ENCODE measurements at places on chromosomes 12 and 14. TPM values are rescaled to one million over a fixed set of nuclear protein-coding genes. Genes with fewer than 3 reads are reported as not detected.

- DNase-seq = no peak
- no peaks in the 10 kb centered on the region for H3K36me3 ChIP-seq
- no peak overlapping the region for H3K27ac ChIP-seq
- H3K4me3 ChIP-seq = no peak overlapping the region
These were observed 128.7 kb downstream of the CPNE8 start for GRCh38 chr12:38776647-38777046.

- H3K27ac ChIP-seq = no peak overlapping the region
- peaks cover 16% of the 10 kb centered on the region for H3K4me1 ChIP-seq
- H3K4me3 ChIP-seq = no peak overlapping the region
- no peak for DNase-seq
- H3K27me3 ChIP-seq = no peaks in the 10 kb centered on the region
These were observed 14.9 kb downstream of the DCAF5 start for GRCh38 chr14:69137843-69138535.

GRCh38 chr14:23864861-23865260, 88.7 kb upstream of the DHRS4 start:
- no peak overlapping the region for H3K27ac ChIP-seq
- H3K36me3 ChIP-seq = no peaks in the 10 kb centered on the region
- DNase-seq = no peak
- H3K4me1 ChIP-seq = 0 out of 2 replicates have a peak, but pooled peaks cover 10% of the 10 kb centered on the region
- no peaks in the 10 kb centered on the region for H3K27me3 ChIP-seq
- H3K4me3 ChIP-seq = no peak overlapping the region

- no peaks in the 10 kb centered on the region for H3K36me3 ChIP-seq
- no peak overlapping the region for H3K4me3 ChIP-seq
- H3K4me1 ChIP-seq = no peaks in the 10 kb centered on the region
- DNase-seq = peak; percentile 57
- H3K27ac ChIP-seq = no peak overlapping the region
- no peaks in the 10 kb centered on the region for H3K27me3 ChIP-seq
These were observed 42.8 kb upstream of the CORO1C start for GRCh38 chr12:108773798-108774788.

DNA sequence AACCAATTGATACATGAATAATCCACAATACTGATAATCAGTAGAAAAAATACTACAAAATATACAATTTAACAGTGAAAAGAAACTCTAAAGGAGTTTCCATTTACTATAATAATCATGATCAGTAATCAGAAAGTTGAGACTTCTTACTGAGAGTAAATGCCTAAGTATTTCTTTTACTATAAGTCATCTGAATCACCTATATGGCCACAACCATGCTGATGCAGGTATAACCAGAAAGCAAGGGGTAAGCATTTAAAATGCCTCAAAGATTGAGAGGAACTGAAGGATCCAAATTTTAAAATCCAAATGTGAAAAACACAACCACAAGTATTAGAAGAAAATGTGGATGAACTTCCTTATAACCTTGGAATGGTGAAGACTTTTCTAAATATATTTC, 23.4 kb downstream of the CDK17 start:
- no peak for DNase-seq
- H3K4me3 ChIP-seq = no peak overlapping the region
- H3K27ac ChIP-seq = no peak overlapping the region
- H3K4me1 ChIP-seq = no peaks in the 10 kb centered on the region
- no peaks in the 10 kb centered on the region for H3K36me3 ChIP-seq

GRCh38 chr12:57839996-57840395, 6.5 kb downstream of the CTDSP2 start:
- no peak overlapping the region for H3K4me3 ChIP-seq
- H3K27ac ChIP-seq = no peak overlapping the region
- H3K4me1 ChIP-seq = peaks cover 15% of the 10 kb centered on the region

GRCh38 chr12:86283620-86284019, 27.4 kb upstream of the MGAT4C start:
- no peaks in the 10 kb centered on the region for H3K27me3 ChIP-seq
- no peak for DNase-seq
- H3K36me3 ChIP-seq = no peaks in the 10 kb centered on the region
- H3K4me1 ChIP-seq = no peaks in the 10 kb centered on the region

- H3K4me1 ChIP-seq = peaks cover 13% of the 10 kb centered on the region
- no peaks in the 10 kb centered on the region for H3K36me3 ChIP-seq
- peak; percentile 25 for DNase-seq
- H3K27me3 ChIP-seq = no peaks in the 10 kb centered on the region
- H3K27ac ChIP-seq = no peak overlapping the region
These were observed 140.1 kb downstream of the ATP23 start for GRCh38 chr12:58081488-58081887.

GRCh38 chr14:39430762-39431415, 1.3 kb downstream of the FBXO33 start:
- peak overlapping the region; percentile 94 for H3K4me3 ChIP-seq
- peaks cover 8% of the 10 kb centered on the region for H3K4me1 ChIP-seq
- no peak overlapping the region for H3K27ac ChIP-seq

DNA sequence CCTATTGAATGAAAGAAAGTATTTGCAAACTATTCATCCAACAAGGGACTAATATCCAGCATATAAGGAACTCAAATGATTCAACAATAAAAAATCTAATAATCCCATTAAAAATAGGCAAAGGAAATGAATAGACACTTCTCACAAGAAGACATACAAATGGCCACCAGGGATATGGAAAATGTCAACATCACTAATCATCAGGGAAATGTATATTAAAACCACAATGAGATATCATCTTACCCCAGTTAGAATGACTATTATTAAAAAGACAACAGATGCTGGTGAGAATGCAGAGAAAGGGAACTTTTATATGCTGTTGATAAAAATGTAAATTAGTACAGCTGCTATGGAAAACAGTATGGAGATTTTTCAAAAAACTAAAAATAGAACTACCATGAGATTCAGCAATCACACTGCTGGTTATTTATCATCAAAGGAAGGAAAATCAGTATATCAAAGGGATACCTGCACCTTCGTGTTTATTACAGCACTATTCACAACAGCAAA, 89.3 kb downstream of the GARIN6 start:
- H3K36me3 ChIP-seq = no peaks in the 10 kb centered on the region
- H3K27ac ChIP-seq = no peak overlapping the region
- no peak overlapping the region for H3K4me3 ChIP-seq

GRCh38 chr12:57086493-57087009, 2.4 kb upstream of the NAB2 start:
- peaks cover 5% of the 10 kb centered on the region for H3K4me1 ChIP-seq
- H3K36me3 ChIP-seq = no peaks in the 10 kb centered on the region
- peak overlapping the region; percentile 66 for H3K27ac ChIP-seq

DNA sequence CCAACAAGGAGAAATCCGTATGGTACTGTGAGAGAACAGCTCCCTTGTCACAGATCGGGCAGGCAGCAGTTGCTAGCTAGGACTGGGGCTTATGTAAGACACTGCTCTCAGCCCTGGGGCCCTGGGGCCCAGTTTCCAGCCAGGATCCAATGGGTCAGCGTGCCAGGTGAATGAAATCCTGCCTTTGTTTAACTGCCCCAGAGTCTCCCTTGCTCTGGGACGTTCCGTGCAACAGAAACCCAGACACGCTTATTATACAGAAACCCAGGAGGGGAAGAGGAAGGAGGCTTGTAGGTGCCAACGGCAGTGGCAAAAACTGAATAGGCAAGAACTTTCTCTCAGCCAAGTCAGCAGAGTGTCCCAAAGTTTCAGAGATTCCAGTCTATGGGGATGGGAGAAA, 110.6 kb downstream of the DIO2 start:
- H3K4me3 ChIP-seq = no peak overlapping the region
- H3K36me3 ChIP-seq = no peaks in the 10 kb centered on the region
- H3K27me3 ChIP-seq = no peaks in the 10 kb centered on the region
- H3K4me1 ChIP-seq = no peaks in the 10 kb centered on the region

DNA sequence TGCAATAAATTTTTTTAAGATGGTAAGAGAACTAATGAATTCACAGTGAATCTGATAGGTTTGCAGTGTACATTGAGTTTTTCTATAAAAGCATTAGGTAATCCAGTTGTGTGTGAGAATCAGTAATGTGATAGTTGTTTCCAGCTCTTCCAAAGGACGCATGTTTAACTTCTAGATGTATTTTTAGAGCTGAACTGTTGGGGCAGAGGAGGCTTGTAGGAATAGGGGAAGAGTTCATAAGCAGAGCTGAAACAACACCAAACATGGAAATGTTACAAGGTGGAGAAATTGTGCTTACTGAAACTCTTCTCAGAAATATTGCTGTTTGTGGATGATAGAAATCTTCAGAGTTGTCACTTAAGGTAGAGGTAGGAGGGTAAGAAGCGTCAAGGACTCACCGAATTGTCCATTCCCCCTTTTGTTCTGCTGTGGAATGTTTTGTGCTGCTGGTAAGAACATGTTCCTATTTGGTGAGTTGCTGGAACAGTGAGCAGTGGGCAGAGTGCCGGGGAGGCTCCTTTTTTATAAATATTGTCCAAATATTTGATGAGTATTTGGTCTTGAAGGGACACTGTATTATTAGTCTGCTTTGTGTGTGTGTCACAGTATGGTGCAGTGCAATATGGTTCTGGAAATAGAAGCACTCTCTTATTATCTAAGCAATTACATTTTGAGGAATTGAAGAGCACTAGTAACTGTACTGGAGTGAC, 76.7 kb downstream of the ANO6 start:
- no peaks in the 10 kb centered on the region for H3K27me3 ChIP-seq
- no peak overlapping the region for H3K4me3 ChIP-seq
- peaks cover 17% of the 10 kb centered on the region for H3K36me3 ChIP-seq

GRCh38 chr12:2785017-2785416, 9.8 kb upstream of the FKBP4 start:
- DNase-seq = no peak
- H3K4me3 ChIP-seq = no peak overlapping the region
- H3K27ac ChIP-seq = no peak overlapping the region
- H3K36me3 ChIP-seq = no peaks in the 10 kb centered on the region
- H3K4me1 ChIP-seq = no peaks in the 10 kb centered on the region

- no peak overlapping the region for H3K27ac ChIP-seq
- no peaks in the 10 kb centered on the region for H3K27me3 ChIP-seq
- no peaks in the 10 kb centered on the region for H3K36me3 ChIP-seq
- H3K4me3 ChIP-seq = no peak overlapping the region
These were observed 1908.1 kb upstream of the SEL1L start for GRCh38 chr14:83441801-83442200.

DNA sequence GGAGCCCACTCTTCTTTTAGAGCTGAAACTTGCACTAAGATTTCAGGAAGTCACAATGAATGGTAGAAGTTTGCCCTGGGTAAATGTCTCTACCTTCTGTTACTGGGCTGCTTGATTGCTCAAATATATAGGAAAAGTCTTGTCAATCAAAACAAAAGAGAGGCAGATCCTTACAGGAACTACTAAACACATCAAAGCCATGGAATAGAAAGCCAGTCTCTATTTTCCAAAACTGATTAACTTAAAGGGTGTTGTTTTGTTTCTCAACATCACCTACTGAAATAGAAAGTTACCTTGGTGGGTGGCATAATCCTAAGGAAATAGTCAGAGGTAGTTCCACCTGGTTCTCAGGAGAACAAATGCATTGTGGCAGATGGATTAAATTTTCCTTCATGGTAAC, at the start of gene GPHB5:
GPHB5 (minus strand) TSS at position 101 of the 400 bp plus-strand sequence. CDS start 1,086 bp downstream, outside the sequence.
- H3K36me3 ChIP-seq = no peaks in the 10 kb centered on the region
- no peaks in the 10 kb centered on the region for H3K4me1 ChIP-seq
- H3K27ac ChIP-seq = no peak within 1 kb of the TSS

DNA sequence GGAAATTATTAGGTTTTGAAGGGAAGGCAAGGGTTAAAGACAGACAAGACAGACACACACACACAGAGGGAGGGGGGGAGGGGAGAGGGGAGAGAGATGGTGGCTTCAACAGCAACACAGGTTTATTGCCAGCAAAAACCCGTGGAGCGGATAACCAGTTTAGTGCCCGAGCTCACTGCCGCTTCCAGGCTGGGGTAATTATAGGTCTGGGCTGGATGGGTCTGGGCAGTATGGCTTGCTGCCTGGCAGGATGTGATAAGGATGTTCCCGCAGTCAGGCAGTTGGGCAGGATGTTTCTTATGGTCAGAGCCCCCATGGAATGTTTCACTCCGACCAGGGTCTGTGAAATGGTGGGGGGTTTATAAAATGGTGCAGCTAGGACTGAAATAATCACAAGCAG, 4.4 kb upstream of the TDRD9 start:
- H3K27ac ChIP-seq = no peak overlapping the region
- no peaks in the 10 kb centered on the region for H3K36me3 ChIP-seq
- no peaks in the 10 kb centered on the region for H3K27me3 ChIP-seq

DNA sequence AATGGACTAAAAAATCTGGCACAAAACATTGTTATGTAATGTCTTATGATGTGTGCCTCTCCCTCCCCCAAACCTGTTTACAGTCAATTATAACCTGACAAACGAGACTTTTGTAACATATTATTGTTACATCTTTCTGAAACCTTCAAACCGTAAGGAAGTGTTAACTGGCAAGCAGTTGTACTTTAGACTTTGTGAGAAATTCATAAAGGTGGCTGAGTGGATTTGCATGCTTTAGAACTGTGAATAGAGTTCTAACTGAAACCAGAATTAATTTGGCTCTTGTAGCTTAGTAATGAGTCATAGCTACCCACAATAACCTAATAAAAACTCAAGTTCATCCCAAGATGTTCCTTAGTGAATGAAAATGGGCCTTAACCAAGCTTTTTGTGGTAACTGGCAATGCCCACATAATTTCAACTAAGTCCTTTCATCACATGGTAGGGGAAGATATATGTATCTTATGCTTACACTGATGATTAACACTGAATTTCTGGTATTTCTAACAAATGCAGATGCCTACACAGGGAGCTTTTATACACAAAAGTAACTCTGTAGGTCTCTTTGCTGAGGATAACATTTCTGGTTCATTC, 29.7 kb downstream of the RAD9B start:
- DNase-seq = no peak
- H3K27ac ChIP-seq = no peak overlapping the region
- H3K27me3 ChIP-seq = no peaks in the 10 kb centered on the region
- H3K36me3 ChIP-seq = 0 out of 2 replicates have a peak, but pooled peaks cover 3% of the 10 kb centered on the region
- no peak overlapping the region for H3K4me3 ChIP-seq

Gene MUCL1
- not detected for total RNA-seq

Gene KRT73
- total RNA-seq = not detected

Gene SIX4
- 35.7 TPM for total RNA-seq

Gene GPR65
- not detected for total RNA-seq

Gene SCAF11
- total RNA-seq = 95.5 TPM

Gene KRT2
- total RNA-seq = not detected

Gene RNF212B
- not detected for total RNA-seq

Gene C12orf42
- total RNA-seq = not detected

Gene SPX
- total RNA-seq = not detected

Gene VAMP1
- 7.7 TPM for total RNA-seq
